ENCODE measurements at places on chromosomes 1 and 21.

- DNase-seq, result no peak
Measured at GRCh38 chr1:231512147-231512698, 16.2 kb upstream of the TSNAX start.

GRCh38 chr1:85394130-85394529 is 70.8 kb downstream of the DDAH1 start:
- DNase-seq, result no peak

DNA sequence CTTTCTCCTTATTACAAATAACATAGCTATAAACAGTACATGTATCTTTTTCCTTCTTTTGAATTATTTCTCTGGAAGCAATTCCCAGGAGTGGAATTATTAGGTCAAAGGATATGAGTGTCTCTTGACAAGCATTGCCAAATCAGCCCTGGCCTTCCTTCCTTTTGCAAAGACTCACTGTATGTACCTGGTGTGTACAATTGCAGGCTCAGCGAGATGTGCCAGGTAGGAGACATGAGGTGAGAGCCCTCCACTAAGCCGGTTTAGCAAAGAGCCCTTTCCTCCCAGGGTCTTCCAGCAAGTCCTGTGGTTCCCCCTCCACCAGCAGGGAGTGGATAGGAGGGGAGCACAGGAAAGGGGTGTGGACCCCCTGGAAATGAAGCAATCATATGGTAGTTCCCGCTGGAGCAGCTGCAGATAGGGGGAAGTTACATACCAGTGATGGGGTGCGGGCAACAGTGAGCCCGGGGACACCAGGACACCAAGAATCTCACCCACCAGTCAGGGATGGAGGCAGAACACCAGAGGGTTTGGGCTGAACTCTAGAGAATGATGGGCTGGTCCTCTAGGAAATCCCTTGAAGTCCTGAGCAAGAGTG is 18.3 kb downstream of the RCSD1 start:
- no peak for DNase-seq

GRCh38 chr1:91199988-91200387 is 178.2 kb upstream of the ZNF644 start:
- no peak for DNase-seq

- no peak for DNase-seq
Measured at GRCh38 chr1:92901699-92902405, 59.4 kb downstream of the DIPK1A start.

- no peak for DNase-seq
Measured at GRCh38 chr1:25699500-25700143, 83.0 kb downstream of the MAN1C1 start.

Data from MM.1S (cell line).